Right cardiac atrium (tissue), 5 donors: ENCODE measurements at places on chromosomes 3 and 15. TPM values are rescaled to one million over a fixed set of nuclear protein-coding genes. Genes with fewer than 3 reads are reported as not detected.

Gene FMN1
- polyA plus RNA-seq: 0.63 TPM

Gene TERC
- not detected for polyA plus RNA-seq

Gene QRICH1
- 23.3 TPM for polyA plus RNA-seq

Gene GHRL
- 0.25 TPM for polyA plus RNA-seq

Gene AADACL2
- polyA plus RNA-seq: 0.05 TPM

Gene IGSF11
- polyA plus RNA-seq: 2.7 TPM

Gene MELTF
- 2.4 TPM for polyA plus RNA-seq

Gene DTWD1
- polyA plus RNA-seq: 14.0 TPM

Gene CA12
- 0.75 TPM for polyA plus RNA-seq

Gene CP
- polyA plus RNA-seq: 14.5 TPM

Gene MDFIC2
- not detected for polyA plus RNA-seq

Gene MESP1
- 5.7 TPM for polyA plus RNA-seq

Gene SLCO2A1
- polyA plus RNA-seq: 17.1 TPM

Gene ATP13A4
- polyA plus RNA-seq: 0.07 TPM

Gene CCDC54
- polyA plus RNA-seq: not detected

Gene SAMMSON
- polyA plus RNA-seq: not detected

Gene GOLGA8Q
- 1.7 TPM for polyA plus RNA-seq

Gene NAA50
- polyA plus RNA-seq: 26.5 TPM
